GM23248 (cell line): ENCODE measurements at places on chromosomes 16 and 17. TPM values are rescaled to one million over a fixed set of nuclear protein-coding genes. Genes with fewer than 3 reads are reported as not detected.
A peak's percentile ranks its signal among the peaks of the same experiment; 100 is the strongest.

- H3K4me1 ChIP-seq = peaks cover 6% of the 10 kb centered on the region
- peaks cover 15% of the 10 kb centered on the region for H3K36me3 ChIP-seq
- no peak overlapping the region for H3K4me3 ChIP-seq
- H3K27me3 ChIP-seq = no peaks in the 10 kb centered on the region
- no peak for DNase-seq
Measured at GRCh38 chr16:19515757-19516156, 6.1 kb downstream of the GDE1 start.

DNA sequence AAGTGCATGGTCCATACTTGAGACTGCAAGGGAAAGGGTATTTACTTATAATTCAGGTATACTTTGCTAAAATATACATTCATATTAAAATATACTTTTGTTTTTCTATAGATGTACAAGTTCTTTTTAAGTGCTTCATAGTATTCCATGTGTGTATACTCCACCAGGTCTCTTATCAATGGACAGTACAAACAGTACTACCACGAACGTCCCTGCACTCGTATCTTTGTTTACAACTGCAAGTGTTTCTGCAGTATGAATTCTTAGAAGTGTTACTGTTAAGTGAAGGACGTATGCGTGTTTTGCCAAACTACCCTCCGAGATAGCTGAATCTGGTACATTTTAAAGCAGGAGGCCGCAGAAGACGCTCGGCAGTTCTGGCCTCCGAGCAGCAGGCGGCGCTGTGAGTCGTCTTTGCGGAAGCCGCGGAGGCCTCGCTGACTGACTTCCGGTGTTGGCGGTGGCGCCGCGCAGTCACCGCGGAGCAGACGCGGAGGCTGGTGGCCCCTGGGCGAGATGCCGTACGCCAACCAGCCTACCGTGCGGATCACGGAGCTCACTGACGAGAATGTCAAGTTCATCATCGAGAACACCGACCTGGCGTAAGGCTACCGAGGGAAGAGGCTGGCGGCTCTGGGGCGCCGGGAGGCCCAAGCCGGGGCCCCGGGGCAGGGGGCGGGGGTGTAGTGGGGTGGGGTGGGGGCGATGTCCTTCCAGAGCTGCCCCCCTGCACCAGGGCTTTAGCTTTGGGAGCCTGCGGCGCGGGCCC, at the start of gene POLR2C:
Gene POLR2C (plus strand): TSS at position 471 of the 769 bp plus-strand sequence. CDS start 46 bp downstream, at position 517.
- H3K36me3 ChIP-seq = peaks cover 21% of the 10 kb centered on the region; the same call in 1 of the 2 replicates
- DNase-seq = peak; percentile 91
- peak within 1 kb of the TSS; percentile 83 for H3K4me3 ChIP-seq
- H3K4me1 ChIP-seq = peaks cover 12% of the 10 kb centered on the region
- peak within 1 kb of the TSS; percentile 48 for H3K27ac ChIP-seq
- H3K27me3 ChIP-seq = no peaks in the 10 kb centered on the region

CNP gene
- total RNA-seq = 58.3 and 69.4 TPM in 2 replicates

NEUROD2 gene
- not detected in 2 replicates for total RNA-seq

- H3K4me1 ChIP-seq = no peaks in the 10 kb centered on the region
- H3K4me3 ChIP-seq = no peak overlapping the region
- DNase-seq = peak; percentile 7
- no peaks in the 10 kb centered on the region for H3K36me3 ChIP-seq
- no peaks in the 10 kb centered on the region for H3K27me3 ChIP-seq
Measured at GRCh38 chr16:7313170-7313569, 19.5 kb upstream of the RBFOX1 start.

SGCA gene
- 1.6 TPM in 1 of 2 replicates, not detected in the other for total RNA-seq

GRCh38 chr17:72915625-72916081, 176.8 kb downstream of the SLC39A11 start:
- H3K4me1 ChIP-seq = no peaks in the 10 kb centered on the region
- H3K27me3 ChIP-seq = no peaks in the 10 kb centered on the region
- no peaks in the 10 kb centered on the region for H3K36me3 ChIP-seq
- no peak overlapping the region for H3K4me3 ChIP-seq
- DNase-seq = no peak
- no peak overlapping the region for H3K27ac ChIP-seq

CDH3 gene
- total RNA-seq = under 0.01 TPM in 1 of 2 replicates, not detected in the other

- no peak overlapping the region for H3K4me3 ChIP-seq
- DNase-seq = no peak
- no peaks in the 10 kb centered on the region for H3K27me3 ChIP-seq
- no peaks in the 10 kb centered on the region for H3K36me3 ChIP-seq
Measured at GRCh38 chr17:76543482-76543825, 3.6 kb downstream of the PRCD start.

GRCh38 chr17:61406537-61406845, 6.8 kb downstream of the TBX2 start:
- H3K4me1 ChIP-seq = 0 out of 2 replicates have a peak, but pooled peaks cover 5% of the 10 kb centered on the region
- DNase-seq = no peak
- H3K27me3 ChIP-seq = no peaks in the 10 kb centered on the region
- H3K36me3 ChIP-seq = no peaks in the 10 kb centered on the region; the same call in 1 of the 2 replicates
- H3K4me3 ChIP-seq = no peak overlapping the region

DNA sequence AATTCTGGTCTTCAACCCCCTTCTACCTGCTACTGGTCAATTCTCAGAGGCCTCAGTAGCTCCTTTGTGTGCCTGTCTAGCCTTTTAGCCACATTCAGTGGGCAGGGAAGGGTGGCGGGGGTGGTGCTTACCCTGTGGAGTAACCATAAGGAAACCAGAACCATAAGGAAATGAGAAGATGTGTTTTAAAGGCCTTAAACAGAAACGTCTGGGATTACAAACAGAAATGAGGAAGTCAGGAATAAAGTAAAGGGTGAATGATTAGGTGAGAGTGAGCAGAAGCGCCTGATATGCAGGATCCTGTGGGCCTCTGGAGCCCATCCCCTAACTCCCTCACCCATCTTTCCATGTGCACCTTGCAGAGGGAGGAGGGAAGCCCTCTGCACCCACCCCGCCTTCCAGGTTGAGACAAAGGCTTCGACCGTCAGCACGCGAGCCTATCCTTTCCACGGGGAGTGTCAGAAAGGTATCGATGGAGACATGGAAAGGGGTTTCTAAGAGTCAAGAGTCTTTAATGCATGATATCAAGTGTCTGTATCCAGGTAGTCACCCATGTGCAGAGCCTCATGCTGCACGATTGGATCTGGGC, 20.4 kb downstream of the KIAA0513 start:
- no peaks in the 10 kb centered on the region for H3K27me3 ChIP-seq
- no peaks in the 10 kb centered on the region for H3K36me3 ChIP-seq
- H3K27ac ChIP-seq = no peak overlapping the region
- peaks cover 6% of the 10 kb centered on the region; the same call in 1 of the 2 replicates for H3K4me1 ChIP-seq

- no peaks in the 10 kb centered on the region for H3K27me3 ChIP-seq
- no peak overlapping the region for H3K4me3 ChIP-seq
- H3K27ac ChIP-seq = peak overlapping the region; percentile 36
- H3K4me1 ChIP-seq = peaks cover 57% of the 10 kb centered on the region
Measured at GRCh38 chr17:65022751-65023700, 33.5 kb downstream of the GNA13 start.

- H3K27ac ChIP-seq = no peak overlapping the region
- no peaks in the 10 kb centered on the region for H3K36me3 ChIP-seq
- no peaks in the 10 kb centered on the region for H3K27me3 ChIP-seq
- DNase-seq = no peak
Measured at GRCh38 chr17:45380991-45381390, 51.7 kb downstream of the ARHGAP27 start.

SOX15 gene
- 3.9 TPM in 1 of 2 replicates, not detected in the other for total RNA-seq

- no peaks in the 10 kb centered on the region for H3K4me1 ChIP-seq
- H3K36me3 ChIP-seq = 0 out of 2 replicates have a peak, but pooled peaks cover 10% of the 10 kb centered on the region
- H3K27ac ChIP-seq = no peak overlapping the region
- H3K4me3 ChIP-seq = no peak overlapping the region
Measured at GRCh38 chr16:68166264-68166663, 69.7 kb downstream of the ESRP2 start.

GRCh38 chr17:79324194-79324593, 249.6 kb downstream of the ENGASE start:
- no peaks in the 10 kb centered on the region for H3K27me3 ChIP-seq
- H3K27ac ChIP-seq = no peak overlapping the region
- no peak for DNase-seq
- H3K4me3 ChIP-seq = no peak overlapping the region
- H3K4me1 ChIP-seq = no peaks in the 10 kb centered on the region
- no peaks in the 10 kb centered on the region for H3K36me3 ChIP-seq

DNA sequence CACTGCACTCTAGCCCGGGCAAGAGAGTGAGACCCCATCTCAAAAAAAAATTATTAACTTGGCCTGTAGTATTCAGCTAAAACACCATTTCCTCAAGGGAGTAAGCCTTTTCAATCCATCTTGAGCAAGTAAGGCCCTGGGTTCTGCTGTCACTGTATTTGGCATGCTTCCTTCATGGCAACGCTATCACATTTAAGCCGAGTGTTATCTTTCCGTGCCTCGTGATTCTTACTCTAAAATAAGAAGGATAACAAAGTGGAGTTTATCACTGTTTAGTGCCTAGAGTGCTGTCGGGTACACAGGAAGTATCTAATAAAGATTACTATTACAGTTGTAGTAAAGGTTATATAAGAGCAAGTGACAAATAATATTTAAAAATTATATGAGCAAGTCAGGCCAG, 8.8 kb downstream of the VPS53 start:
- no peaks in the 10 kb centered on the region for H3K4me1 ChIP-seq
- peaks cover 16% of the 10 kb centered on the region; the same call in 1 of the 2 replicates for H3K36me3 ChIP-seq
- DNase-seq = no peak
- no peak overlapping the region for H3K27ac ChIP-seq

DNA sequence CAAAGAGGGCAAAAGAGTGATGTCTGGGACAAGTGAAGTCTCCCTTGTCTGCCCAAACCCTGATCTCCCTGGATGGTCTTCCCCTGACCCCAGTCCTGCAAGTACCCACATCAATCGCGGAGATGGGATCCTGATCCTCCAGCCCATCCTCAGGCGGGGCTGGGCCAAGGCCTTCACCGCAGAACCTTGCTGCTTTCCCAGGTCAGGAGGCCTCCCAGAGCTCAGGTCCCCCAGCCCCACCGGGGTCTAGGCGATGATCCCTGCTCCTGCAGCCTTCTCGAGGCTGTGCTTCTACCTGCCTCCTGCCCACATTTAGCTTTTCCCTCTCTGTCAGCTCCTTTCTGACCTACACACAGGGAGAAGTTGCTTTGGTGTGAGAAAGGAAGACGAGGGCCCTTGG, 6.3 kb downstream of the SLC12A4 start:
- H3K4me3 ChIP-seq = no peak overlapping the region
- peaks cover 38% of the 10 kb centered on the region for H3K4me1 ChIP-seq
- H3K36me3 ChIP-seq = peaks cover 30% of the 10 kb centered on the region
- no peak overlapping the region for H3K27ac ChIP-seq
- DNase-seq = no peak
- H3K27me3 ChIP-seq = no peaks in the 10 kb centered on the region

DNA sequence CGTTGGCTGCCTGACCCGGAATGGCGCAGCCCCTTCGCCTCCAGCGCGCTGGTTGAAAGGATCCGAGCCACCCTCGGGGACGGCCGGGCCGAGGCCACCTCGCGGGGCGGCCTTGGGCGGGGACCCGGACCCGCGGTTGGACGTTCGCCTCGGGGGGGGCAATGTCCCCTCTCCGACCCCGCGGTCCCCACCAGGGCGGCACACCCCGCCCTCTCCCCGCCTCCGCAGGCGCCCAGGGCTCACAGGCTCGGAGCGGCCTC, 1.0 kb upstream of the SOX8 start:
- H3K36me3 ChIP-seq = no peaks in the 10 kb centered on the region
- H3K4me3 ChIP-seq = peak overlapping the region; percentile 70
- no peak overlapping the region for H3K27ac ChIP-seq
- 0 out of 2 replicates have a peak, but pooled peaks cover 4% of the 10 kb centered on the region for H3K27me3 ChIP-seq
- DNase-seq = no peak
- H3K4me1 ChIP-seq = no peaks in the 10 kb centered on the region

GRCh38 chr17:81387100-81388090, 7.9 kb upstream of the BAHCC1 start:
- peak overlapping the region; percentile 79 for H3K27ac ChIP-seq
- H3K4me1 ChIP-seq = peaks cover 12% of the 10 kb centered on the region
- peak; percentile 75 for DNase-seq
- no peaks in the 10 kb centered on the region for H3K27me3 ChIP-seq
- H3K4me3 ChIP-seq = peak overlapping the region; percentile 84
- H3K36me3 ChIP-seq = no peaks in the 10 kb centered on the region

CDRT15 gene
- total RNA-seq = not detected in 2 replicates

- H3K27me3 ChIP-seq = no peaks in the 10 kb centered on the region
- H3K4me1 ChIP-seq = peaks cover 30% of the 10 kb centered on the region
- no peak overlapping the region for H3K4me3 ChIP-seq
- no peak for DNase-seq
Measured at GRCh38 chr16:81524382-81524781, 79.8 kb downstream of the CMIP start.

SKA2 gene
- total RNA-seq = 24.8 and 44.4 TPM in 2 replicates
